ENCODE measurements at places on chromosomes 1 and 21.

DNA sequence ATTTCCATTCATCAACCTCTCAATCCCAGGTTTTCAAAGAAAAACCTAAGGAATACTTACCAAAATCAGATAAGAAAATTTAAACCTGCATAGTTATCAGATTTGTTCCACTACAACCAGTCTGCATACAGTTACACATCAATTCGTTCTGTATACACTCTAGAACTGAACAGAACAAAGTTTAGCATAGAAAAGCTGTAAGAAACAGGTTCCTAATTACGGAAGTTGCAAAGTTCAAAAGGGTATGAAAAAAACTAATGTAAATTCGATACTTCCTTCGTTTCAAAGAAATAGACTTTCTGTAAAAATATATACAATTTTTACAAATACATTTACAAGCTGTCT lies 3.1 kb downstream of the MCL1 start:
- no peak for DNase-seq

GRCh38 chr1:30185313-30185712 lies 538.1 kb downstream of the MATN1 start:
- no peak for DNase-seq

DNA sequence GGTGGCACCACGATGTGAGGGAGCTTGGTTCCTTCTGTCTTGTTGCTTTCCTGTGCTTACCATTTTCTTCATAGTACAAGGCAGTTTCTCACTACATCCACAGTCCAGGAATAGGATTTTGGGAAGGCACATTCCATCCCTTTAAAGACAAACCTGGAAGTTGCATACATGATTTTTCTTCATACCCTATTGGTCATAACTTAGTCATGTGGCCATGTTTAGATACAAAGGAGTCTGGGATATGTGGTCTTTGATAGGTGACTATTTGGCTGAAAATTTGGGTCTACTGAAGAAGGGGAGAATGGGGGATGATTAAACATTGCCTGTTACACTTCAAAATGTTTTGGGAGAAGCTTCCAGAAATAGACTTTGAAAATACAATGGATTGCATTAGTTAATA lies 7.0 kb downstream of the DYRK1A start:
- DNase-seq = no peak

- no peak for DNase-seq
These were observed 16.4 kb downstream of the PRXL2B start for GRCh38 chr1:2602866-2603520.

- DNase-seq = no peak
These were observed 20.5 kb upstream of the RPTN start for GRCh38 chr1:152179566-152179965.

DNA sequence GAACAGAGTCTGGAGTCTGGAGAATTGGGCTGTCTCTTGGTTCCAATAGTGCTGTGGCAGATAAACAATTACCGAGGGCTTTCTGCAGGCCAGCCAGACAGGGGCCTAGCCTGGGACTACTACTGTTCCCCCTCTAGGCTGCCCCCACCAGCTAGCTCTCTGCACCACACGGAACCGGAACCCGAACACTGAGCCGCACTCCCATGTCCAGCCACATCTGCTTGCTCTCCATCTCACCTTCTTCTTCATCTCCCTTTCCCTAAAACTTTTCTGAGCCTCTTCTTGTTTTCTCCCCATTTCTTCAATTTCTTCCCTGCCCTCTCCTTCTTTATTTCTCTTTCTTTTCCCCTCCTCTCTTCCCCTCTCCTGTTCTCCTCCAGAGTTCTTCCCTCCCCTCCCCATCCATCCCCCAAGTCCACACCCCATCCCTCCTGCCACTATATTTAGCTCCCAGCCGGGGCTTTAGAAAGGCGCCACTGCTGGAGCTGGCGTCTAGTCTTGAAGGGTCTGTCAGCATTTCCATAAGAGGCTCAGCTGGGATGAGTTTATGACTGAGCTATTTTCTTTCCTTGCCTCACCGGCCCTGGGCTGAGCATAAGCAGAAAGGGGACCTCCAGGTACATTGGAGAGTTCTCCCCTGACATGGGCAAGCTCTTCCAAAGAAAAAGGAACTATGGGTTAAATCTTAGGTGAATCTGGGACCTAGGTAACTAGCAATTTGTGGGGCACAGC lies 25.7 kb upstream of the ATP2B4 start:
- no peak for DNase-seq

Data from cortex of kidney (tissue), 1 donor.